ENCODE measurements at places on chromosomes 2 and 18.

- DNase-seq: no peak
These were observed 13.7 kb downstream of the KANSL1L start for GRCh38 chr2:210157526-210157925.

GRCh38 chr18:686339-687111 is 25.9 kb downstream of the ENOSF1 start:
- no peak for DNase-seq

- DNase-seq: no peak
These were observed 19.5 kb downstream of the BCL2 start for GRCh38 chr18:63299837-63300745.

DNA sequence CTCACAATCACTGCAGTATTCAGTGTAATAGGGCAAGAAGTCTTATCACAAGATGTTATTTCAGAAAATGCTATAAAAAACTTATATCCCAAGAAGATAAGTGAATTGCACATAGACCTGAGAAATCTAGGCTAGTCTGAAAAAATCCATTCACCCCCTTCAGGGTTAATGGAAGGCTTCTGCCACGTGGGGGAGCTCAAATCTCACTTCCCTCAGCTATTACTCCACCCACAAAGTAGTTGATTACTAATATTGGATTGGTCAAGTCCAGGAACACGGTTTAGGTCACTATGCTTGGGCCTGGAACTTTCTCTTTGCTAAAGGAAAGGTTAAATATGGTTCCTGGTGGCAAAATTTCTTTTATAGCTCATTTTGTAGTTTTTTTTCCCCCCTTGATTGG is 51.2 kb upstream of the ADAM23 start:
- no peak for DNase-seq

DNA sequence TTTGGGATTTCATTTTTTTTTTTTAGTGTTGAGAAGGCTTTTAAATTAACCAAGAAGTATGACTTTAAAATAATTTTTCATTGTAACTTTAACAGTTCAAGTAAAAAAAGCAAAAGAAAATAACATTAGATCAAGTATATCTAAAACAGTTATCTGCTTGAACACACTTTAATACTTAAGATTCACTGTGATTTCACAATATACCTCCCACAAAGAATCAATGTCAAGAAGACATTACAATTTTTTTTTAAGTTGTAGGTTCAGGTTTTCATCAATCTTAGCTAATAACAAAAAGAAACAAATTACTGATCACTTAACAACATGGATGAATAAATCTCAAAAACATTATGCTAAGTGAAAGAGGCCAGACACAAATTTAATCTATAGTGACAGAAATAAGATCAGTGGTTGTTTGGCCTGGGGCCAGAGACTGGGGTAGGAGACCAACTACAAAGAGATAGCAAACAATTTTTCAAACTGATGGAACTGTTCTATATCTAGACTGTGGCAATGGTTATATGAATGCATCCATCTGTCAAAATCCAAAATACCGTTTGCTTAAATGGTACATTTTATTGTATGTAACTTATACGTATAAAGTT is 74.8 kb upstream of the FRZB start:
- DNase-seq: no peak

- DNase-seq: no peak
These were observed 44.7 kb upstream of the HK2 start for GRCh38 chr2:74789271-74789670.

GRCh38 chr2:204116159-204116792 is 179.7 kb downstream of the ICOS start:
- DNase-seq: no peak

- DNase-seq: no peak
These were observed 332.0 kb upstream of the RAB12 start for GRCh38 chr18:8277270-8277669.

DNA sequence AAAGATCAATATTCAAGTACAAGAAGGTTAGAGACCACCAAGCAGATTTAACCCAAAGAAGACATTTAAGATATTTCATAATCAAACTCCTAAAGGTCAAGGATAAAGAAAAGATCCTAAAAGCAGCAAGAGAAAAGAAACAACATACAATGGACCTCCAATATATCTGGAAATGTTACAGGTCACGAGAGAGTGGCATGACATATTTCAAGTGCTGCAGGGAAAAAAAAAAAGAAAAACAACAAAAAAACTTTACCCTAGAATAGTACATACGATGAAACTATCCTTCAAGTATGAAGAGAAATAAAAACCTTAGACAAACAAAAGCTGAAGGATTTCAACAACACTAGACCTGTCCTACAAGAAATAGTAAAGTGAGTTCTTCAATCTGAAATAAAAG is 91.5 kb upstream of the CD226 start:
- DNase-seq: no peak

DNA sequence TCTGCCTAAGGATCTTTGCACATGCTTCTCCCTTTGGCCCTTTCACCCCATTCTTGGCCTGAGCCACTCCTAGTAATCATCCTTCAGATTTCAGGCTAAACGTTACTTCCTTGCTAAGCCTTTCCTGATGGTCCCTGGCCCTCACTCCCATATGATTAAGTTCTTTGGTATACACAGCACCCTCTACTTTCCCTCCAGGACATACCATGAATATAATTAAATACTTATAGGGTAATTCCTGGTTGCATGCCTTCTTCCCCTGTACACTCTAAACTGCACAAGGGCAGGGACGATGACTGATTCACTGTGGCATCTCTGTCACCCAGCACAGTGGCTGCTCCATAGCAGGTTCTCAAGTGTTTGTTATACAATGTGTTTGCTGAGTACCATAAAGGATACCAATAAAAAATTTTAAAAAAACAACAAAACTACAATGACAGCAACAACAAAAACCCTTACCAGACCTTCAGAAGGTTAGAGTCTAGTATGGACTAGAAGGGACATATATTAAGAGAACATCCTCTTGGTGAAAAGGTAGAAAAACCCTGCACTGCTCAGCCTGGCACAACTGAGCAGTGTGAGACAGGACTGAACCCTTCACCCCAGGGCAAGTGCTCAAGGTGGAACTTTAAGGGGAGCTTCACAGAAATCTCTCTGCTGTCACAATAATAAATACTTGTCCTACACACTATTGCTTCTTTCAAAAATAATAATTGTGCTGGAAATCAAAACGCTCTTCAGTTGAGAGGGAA is 76.2 kb downstream of the AAK1 start:
- DNase-seq: no peak

GRCh38 chr2:39107156-39107555 is 13.7 kb downstream of the SOS1 start:
- no peak for DNase-seq

DNA sequence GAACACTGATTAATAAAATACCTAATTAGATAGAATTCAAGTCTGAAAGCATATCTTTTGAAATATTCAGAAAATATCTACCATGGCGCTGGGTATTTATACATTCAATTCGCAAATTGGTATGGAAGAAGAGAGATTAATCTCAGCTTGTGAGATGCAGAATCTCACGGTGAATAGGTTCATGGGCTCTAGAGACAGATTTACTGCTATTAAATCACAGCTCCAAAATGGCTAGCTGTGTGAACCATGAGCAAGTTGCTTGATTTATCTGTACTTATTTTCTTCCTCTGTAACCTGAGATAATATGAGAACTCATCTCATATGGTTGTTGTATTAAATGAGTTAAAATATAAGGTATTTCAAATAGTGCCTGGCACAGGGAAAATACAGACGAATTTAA is 556.7 kb downstream of the FBXO15 start:
- no peak for DNase-seq

DNA sequence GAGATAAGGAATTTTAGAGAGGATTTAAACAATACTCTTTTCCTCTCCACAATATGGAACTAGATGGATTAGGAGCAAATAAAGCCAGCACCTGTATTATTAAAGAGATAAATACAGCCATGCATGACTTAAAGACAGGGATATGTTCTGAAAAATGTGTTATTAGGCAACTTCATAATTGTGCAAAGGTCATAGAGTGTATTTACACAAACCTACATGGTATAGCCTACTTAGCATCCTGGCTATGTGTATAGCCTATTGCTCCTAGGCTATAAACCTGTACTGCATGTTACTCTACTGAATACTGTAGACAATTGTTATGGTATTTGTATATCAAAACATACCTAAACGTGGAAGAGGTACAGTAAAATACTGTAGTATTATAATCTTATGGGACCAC is 53.0 kb downstream of the PTRHD1 start:
- no peak for DNase-seq

DNA sequence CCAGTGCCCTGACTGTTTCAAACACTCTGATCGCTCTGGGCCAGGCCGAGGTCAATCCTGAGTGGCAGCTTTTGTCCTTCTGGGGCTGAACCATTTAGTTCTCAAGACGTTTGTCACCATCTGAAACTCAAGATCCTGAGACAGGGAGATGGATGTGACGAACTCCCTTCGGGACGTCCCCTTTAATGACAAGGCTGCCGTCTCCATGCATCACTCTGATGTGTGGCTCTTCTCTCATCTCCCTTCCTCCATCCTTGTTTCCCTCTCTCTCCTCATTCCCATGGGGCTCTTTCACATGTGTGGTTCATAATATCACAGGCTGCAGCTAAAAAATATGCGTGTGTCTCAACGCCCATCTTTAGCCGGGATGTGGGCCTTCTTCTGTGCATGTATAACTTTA is 189.6 kb downstream of the DNER start:
- no peak for DNase-seq

DNA sequence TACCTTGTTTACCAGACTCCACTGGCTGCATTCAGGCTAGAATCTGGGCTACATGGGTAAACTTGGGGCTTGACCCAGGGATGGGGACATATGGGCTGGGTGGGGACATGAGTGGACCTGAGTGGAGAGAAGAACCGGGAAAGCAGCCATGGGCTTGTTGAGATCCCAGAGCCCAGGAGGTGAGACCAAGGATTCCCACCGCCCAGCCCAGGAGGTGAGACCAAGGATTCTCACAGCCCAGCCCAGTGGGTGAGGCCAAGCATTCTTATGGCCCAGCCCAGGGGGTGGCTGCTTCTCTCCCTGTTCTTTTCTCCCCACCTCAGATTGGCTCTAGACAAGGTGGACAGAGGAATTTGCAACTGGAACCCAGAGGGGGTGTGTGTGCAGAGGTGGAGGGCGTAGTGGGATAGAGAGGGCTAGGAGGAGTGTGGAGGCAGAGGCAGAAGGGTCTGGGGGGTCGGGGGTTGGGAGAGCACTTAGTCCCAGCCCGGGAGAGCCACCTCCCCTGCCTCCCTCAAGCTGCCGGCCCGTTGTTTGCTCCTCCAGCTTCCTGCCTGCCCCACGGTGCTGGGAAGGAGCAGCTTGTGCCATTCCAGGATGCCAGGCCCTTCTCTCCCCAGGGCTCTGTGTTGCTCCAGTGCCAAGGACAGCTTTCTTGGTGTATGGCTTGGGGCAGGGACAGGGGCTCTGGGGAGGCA is 25.6 kb downstream of the GLI2 start:
- peak; percentile 49 for DNase-seq

DNA sequence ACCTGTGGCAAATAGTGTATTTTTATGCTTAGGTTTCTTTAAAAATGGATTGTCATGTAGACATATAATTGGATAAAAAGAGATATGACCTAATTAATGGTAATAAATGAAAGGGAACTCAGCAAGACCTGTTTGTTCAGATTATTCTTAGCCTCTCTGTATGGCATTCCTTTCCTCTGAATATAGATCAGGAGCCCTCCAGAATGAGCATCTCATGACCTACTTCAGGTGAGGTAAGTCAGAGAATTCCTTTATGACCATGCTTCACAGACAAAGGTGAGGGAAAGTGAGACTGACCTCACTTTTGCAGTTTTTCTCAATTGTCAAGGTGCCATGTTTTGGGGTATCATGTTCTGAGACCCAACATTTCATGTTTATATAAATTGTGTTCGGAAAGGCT is 1744.3 kb upstream of the PIK3C3 start:
- DNase-seq: no peak
